Spinal cord (tissue), 10 donors: ENCODE measurements at places on chromosomes 6 and 20.
A peak's percentile ranks its signal among the peaks of the same experiment; 100 is the strongest.

- H3K27ac ChIP-seq: no peak overlapping the region
- no peak overlapping the region for H3K4me3 ChIP-seq
- no peak for DNase-seq
- H3K4me1 ChIP-seq: no peaks in the 10 kb centered on the region
- H3K36me3 ChIP-seq: no peaks in the 10 kb centered on the region
Observed at GRCh38 chr6:47680051-47680450, 18.3 kb upstream of the ADGRF4 start.

- H3K36me3 ChIP-seq: peaks cover 56% of the 10 kb centered on the region
- no peaks in the 10 kb centered on the region for H3K4me1 ChIP-seq
- H3K4me3 ChIP-seq: no peak overlapping the region
- H3K27me3 ChIP-seq: no peaks in the 10 kb centered on the region
- H3K27ac ChIP-seq: no peak overlapping the region
- DNase-seq: no peak
Observed at GRCh38 chr20:34074101-34074760, 37.8 kb downstream of the EIF2S2 start.

- DNase-seq: no peak
- H3K36me3 ChIP-seq: no peaks in the 10 kb centered on the region
- no peak overlapping the region for H3K4me3 ChIP-seq
- H3K4me1 ChIP-seq: no peaks in the 10 kb centered on the region
Observed at GRCh38 chr20:10992731-10993130, 318.9 kb upstream of the JAG1 start.

- DNase-seq: no peak
- H3K4me1 ChIP-seq: peaks cover 3% of the 10 kb centered on the region
- no peak overlapping the region for H3K4me3 ChIP-seq
- H3K27me3 ChIP-seq: no peaks in the 10 kb centered on the region
- H3K36me3 ChIP-seq: no peaks in the 10 kb centered on the region
Observed at GRCh38 chr6:11430036-11430435, 107.5 kb upstream of the TMEM170B start.

DNA sequence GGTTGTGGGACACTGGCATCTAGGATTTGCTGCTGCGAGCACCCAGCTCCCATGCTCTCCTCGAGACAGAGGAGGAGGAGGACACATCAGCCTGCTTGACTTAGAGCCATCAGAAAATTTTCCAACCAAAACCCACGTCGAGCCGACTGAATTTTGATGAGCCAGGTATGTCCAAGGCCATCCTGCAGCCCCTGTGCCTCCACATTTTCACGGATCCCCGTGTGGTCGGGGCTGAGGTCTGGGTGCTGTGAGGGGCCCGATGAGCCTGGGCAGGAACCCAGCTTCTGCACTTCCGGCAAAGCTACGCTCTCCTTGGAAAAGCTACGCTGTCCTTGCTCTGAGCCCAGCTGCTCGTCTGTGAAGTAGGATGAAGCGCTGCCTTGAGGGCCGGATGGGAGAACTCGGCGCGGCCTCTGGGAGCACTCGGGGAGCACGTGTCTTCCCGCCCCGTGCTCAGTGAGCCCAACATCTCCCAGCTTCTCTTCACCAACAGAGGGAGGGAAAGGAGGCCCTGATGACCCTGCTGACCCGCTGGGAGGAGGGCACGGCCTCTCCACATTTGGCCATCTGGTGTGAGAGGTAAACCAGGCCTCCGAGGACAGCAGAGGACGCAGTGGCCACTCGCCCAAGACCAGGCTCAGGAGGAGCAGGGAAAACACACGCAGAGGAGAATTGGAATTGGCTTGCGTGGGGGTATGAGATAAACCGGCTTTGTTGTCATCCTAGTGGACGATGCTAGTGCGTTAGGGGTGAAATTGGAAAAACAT is 33.9 kb downstream of the PSMG4 start:
- H3K27ac ChIP-seq: no peak overlapping the region
- H3K4me1 ChIP-seq: peaks cover 14% of the 10 kb centered on the region
- no peak for DNase-seq
- no peaks in the 10 kb centered on the region for H3K27me3 ChIP-seq
- H3K36me3 ChIP-seq: peaks cover 72% of the 10 kb centered on the region

- no peaks in the 10 kb centered on the region for H3K27me3 ChIP-seq
- H3K36me3 ChIP-seq: no peaks in the 10 kb centered on the region
- H3K4me3 ChIP-seq: no peak overlapping the region
- H3K27ac ChIP-seq: no peak overlapping the region
- DNase-seq: no peak
- no peaks in the 10 kb centered on the region for H3K4me1 ChIP-seq
Observed at GRCh38 chr6:169810066-169810989, 58.9 kb downstream of the ERMARD start.

GRCh38 chr6:53702316-53702715 is 36.8 kb upstream of the KLHL31 start:
- no peaks in the 10 kb centered on the region for H3K27me3 ChIP-seq
- no peak overlapping the region for H3K4me3 ChIP-seq
- DNase-seq: no peak
- no peaks in the 10 kb centered on the region for H3K4me1 ChIP-seq
- H3K27ac ChIP-seq: no peak overlapping the region

- peaks cover 4% of the 10 kb centered on the region for H3K4me1 ChIP-seq
- peaks cover 7% of the 10 kb centered on the region for H3K36me3 ChIP-seq
- DNase-seq: no peak
- no peak overlapping the region for H3K27ac ChIP-seq
Observed at GRCh38 chr20:24577271-24577909, 108.0 kb downstream of the SYNDIG1 start.

- H3K27ac ChIP-seq: peak overlapping the region; percentile 49
- peaks cover 6% of the 10 kb centered on the region for H3K4me1 ChIP-seq
- no peaks in the 10 kb centered on the region for H3K27me3 ChIP-seq
- H3K4me3 ChIP-seq: no peak overlapping the region
- no peaks in the 10 kb centered on the region for H3K36me3 ChIP-seq
Observed at GRCh38 chr6:47247227-47247797, 62.4 kb downstream of the TNFRSF21 start.

GRCh38 chr6:139297921-139298320 is 6.1 kb upstream of the TXLNB start:
- H3K27ac ChIP-seq: no peak overlapping the region
- no peak overlapping the region for H3K4me3 ChIP-seq
- H3K27me3 ChIP-seq: no peaks in the 10 kb centered on the region
- no peak for DNase-seq
- no peaks in the 10 kb centered on the region for H3K4me1 ChIP-seq

DNA sequence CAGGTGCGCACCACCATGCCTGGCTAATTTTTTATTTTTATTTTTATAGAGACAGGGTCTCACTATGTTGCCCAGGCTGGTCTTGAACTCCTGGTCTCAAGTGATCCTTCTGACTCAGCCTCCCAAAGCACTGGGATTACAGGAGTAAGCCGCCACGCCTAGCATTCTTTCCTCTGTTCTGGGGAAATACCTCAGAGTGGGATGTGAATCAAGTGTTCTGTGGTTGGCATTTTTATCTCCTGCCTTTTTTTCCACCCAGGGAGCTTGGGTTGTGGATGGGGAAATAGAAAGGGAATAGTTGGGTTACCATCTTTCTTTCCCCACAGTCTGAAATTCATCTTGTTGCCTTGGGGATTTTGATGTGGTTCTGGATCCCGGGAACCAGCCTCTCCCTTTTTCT is 24.1 kb downstream of the TFAP2C start:
- no peak overlapping the region for H3K27ac ChIP-seq
- H3K36me3 ChIP-seq: no peaks in the 10 kb centered on the region
- no peaks in the 10 kb centered on the region for H3K27me3 ChIP-seq
- H3K4me3 ChIP-seq: no peak overlapping the region
- DNase-seq: no peak

- H3K4me1 ChIP-seq: no peaks in the 10 kb centered on the region
- peak within 1 kb of the TSS; percentile 38 for H3K4me3 ChIP-seq
- no peaks in the 10 kb centered on the region for H3K36me3 ChIP-seq
- H3K27ac ChIP-seq: peak within 1 kb of the TSS; percentile 25
- H3K27me3 ChIP-seq: no peaks in the 10 kb centered on the region
Observed at GRCh38 chr6:55875400-55875799, at the start of gene BMP5. BMP5 (minus strand) TSS chr6:55875590; CDS start chr6:55874865, 725 bp downstream.

GRCh38 chr6:158232316-158233213 is 64.4 kb downstream of the GTF2H5 start:
- H3K4me3 ChIP-seq: peak overlapping the region; percentile 72
- H3K36me3 ChIP-seq: no peaks in the 10 kb centered on the region
- peak overlapping the region; percentile 57 for H3K27ac ChIP-seq
- peaks cover 18% of the 10 kb centered on the region for H3K4me1 ChIP-seq

GRCh38 chr6:70236343-70236742 is 66.5 kb downstream of the COL9A1 start:
- no peak overlapping the region for H3K27ac ChIP-seq
- no peak overlapping the region for H3K4me3 ChIP-seq
- DNase-seq: peak; percentile 30
- H3K36me3 ChIP-seq: no peaks in the 10 kb centered on the region
- no peaks in the 10 kb centered on the region for H3K4me1 ChIP-seq

GRCh38 chr6:158662954-158663624 is 13.2 kb downstream of the SYTL3 start:
- H3K27me3 ChIP-seq: peaks cover 6% of the 10 kb centered on the region
- H3K27ac ChIP-seq: no peak overlapping the region
- no peak for DNase-seq
- H3K4me1 ChIP-seq: peaks cover 8% of the 10 kb centered on the region
- peaks cover 5% of the 10 kb centered on the region for H3K36me3 ChIP-seq

GRCh38 chr20:54284928-54285704 is 77.2 kb downstream of the PFDN4 start:
- H3K36me3 ChIP-seq: no peaks in the 10 kb centered on the region
- H3K4me1 ChIP-seq: no peaks in the 10 kb centered on the region
- no peak for DNase-seq
- H3K27me3 ChIP-seq: no peaks in the 10 kb centered on the region
- H3K4me3 ChIP-seq: no peak overlapping the region

DNA sequence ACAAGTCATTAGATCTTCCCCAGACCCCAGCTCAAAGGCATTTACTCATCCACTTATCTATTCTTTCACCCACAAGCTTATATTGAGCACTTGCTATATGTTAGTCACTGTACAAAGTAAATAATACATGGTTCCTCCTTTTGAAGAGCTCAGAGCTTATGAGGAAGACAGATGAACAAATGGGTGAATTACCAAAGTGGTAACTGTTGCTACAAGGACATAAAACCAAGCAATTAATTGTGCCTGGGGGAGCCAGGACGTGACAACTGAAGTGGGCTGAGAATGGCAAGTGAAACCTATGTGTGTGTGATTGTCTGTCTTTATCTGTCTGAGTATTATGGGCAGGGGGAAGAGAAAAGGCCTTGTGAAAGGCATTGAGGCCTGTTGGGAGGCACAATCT is 45.6 kb upstream of the AKIRIN2 start:
- DNase-seq: no peak
- H3K27me3 ChIP-seq: no peaks in the 10 kb centered on the region
- H3K36me3 ChIP-seq: no peaks in the 10 kb centered on the region
- no peaks in the 10 kb centered on the region for H3K4me1 ChIP-seq

DNA sequence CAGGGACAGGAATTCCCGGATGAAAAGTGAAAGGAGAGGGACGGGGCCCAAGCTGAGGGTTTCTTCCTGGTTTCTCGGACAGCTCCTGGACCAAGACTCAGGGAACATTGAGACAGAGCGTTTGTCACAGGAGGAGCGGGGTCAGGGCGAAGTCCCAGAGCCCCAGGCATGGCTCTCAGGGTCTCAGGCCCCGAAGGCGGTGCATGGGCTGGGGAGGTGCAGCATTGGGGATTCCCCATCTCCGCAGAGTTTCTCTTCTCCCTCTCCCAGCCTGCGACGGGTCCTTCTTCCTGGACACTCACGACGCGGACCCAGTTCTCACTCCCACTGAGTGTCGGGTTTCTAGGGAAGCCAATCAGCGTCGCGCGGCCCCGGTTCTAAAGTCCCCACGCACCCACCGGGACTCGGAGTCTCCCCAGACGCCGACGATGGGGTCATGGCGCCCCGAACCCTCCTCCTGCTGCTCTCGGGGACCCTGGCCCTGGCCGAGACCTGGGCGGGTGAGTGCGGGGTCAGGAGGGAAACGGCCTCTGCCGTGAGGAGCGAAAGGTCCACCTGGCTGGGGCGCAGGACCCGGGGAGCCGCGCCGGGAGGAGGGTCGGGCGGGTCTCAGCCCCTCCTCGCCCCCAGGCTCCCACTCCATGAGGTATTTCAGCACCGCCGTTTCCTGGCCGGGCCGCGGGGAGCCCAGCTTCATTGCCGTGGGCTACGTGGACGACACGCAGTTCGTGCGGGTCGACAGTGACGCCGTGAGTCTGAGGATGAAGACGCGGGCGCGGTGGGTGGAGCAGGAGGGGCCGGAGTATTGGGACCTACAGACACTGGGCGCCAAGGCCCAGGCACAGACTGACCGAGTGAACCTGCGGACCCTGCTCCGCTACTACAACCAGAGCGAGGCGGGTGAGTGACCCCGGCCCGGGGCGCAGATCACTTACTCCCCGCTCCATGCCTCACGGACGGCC is 54.6 kb upstream of the POLR1H start:
- peaks cover 19% of the 10 kb centered on the region for H3K4me1 ChIP-seq

GRCh38 chr6:53202052-53202451 is 53.4 kb upstream of the GCM1 start:
- H3K4me1 ChIP-seq: no peaks in the 10 kb centered on the region
- H3K27ac ChIP-seq: no peak overlapping the region
- H3K4me3 ChIP-seq: no peak overlapping the region
- H3K27me3 ChIP-seq: no peaks in the 10 kb centered on the region

DNA sequence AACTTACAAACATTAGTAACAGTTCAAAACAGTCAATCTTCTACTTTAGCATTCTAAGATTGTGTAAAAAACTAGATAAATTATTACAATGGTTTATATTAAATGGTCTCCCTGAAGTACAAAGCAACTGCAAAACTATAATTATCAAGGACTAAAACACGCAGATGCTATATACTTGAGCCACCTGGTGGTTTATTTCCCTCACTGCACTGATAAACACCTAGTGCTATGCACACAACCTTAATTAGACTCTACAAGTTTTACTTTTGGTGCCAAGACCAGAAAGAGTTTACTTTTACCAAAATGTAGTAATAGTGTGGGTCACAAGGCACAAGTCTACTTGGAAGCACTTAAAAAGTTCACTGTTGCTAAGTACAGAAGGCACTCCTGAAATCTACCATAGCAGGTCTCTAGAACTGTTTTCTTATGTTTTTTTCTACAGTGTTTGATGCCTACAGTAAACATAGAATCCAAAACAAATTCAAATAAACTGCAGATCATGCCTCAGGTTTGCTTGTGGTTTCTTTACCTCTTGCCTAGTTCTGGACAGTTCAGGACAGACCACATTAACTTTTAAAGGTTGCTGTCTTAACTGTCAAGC is 49.2 kb downstream of the GMDS start:
- DNase-seq: peak; percentile 13
- H3K27ac ChIP-seq: no peak overlapping the region
- peaks cover 3% of the 10 kb centered on the region for H3K27me3 ChIP-seq

GRCh38 chr20:61253640-61254511 is 1.8 kb downstream of the CDH4 start:
- H3K36me3 ChIP-seq: peaks cover 9% of the 10 kb centered on the region
- H3K27me3 ChIP-seq: peaks cover 17% of the 10 kb centered on the region
- peaks cover 22% of the 10 kb centered on the region for H3K4me1 ChIP-seq
- peak overlapping the region; percentile 40 for H3K4me3 ChIP-seq
- H3K27ac ChIP-seq: no peak overlapping the region
- DNase-seq: no peak

DNA sequence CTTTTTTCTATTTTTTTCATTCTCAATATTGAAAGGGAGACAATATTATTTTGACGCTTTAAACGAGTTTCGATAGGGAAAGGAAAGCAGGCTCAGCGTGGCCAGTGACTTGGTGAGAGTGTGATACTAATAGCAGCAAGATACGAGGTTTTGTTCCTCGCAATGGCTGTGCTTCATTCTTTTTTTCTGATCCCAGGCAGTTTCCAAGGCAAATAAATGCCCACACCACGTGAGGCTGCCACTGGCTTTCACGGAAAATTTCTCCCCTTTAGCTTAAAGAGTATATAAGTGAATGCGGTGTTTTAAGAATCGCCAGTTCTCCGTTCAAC is 196.4 kb upstream of the ZNF184 start:
- H3K4me1 ChIP-seq: peaks cover 5% of the 10 kb centered on the region
- H3K27me3 ChIP-seq: peaks cover 93% of the 10 kb centered on the region
- H3K4me3 ChIP-seq: no peak overlapping the region
- no peak overlapping the region for H3K27ac ChIP-seq
- no peaks in the 10 kb centered on the region for H3K36me3 ChIP-seq
- no peak for DNase-seq
